ENCODE measurements at places on chromosomes 16 and 17.

DNA sequence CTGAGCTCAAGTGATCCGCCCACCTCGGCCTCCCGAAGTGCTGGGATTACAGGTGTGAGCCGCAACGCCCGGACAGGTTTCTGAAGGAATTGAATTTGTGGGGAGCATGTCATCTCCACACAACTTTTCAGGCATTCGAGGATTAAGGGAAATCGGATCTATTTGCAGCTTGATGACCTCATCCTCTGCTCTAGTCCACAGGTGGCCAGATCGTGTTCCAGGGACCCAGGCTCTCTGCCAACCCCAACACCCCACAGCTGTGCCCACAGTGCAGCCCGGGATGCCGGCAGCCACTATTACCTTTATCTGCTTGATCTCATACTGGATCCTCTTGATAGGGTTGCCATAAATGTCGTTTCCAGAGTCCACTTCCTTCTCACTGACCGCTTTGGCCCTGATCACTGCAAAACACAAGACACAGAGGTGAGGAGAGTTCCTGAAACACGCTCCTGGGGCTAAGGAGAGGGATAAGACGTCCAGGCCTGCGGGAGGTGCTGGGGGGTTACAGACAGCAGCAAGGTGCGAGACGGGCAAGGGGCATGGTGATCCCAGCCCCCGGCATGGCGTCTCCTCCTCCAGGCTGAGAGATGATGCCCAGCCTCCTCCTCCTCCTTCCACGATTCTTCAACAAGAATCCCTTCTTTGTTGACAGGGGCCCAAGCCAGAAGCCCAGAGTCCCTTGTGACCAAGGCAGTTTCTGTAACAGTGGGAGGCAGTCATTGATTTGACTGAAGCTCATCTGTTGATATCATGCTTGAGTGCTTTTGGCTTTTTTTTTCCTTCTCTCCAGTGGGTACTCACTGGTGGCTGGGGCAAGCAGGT, 29.3 kb downstream of the CEP295NL start:
- no peak overlapping the region for H3K4me3 ChIP-seq
- peaks cover 48% of the 10 kb centered on the region for H3K36me3 ChIP-seq
- no peaks in the 10 kb centered on the region for H3K27me3 ChIP-seq
- peak overlapping the region; percentile 84 for H3K27ac ChIP-seq
- no peak for DNase-seq
- H3K4me1 ChIP-seq, result peaks cover 48% of the 10 kb centered on the region

GRCh38 chr16:78639775-78640174, 540.3 kb downstream of the WWOX start:
- no peak overlapping the region for H3K4me3 ChIP-seq
- H3K27ac ChIP-seq, result no peak overlapping the region
- no peak for DNase-seq
- no peaks in the 10 kb centered on the region for H3K27me3 ChIP-seq
- no peaks in the 10 kb centered on the region for H3K4me1 ChIP-seq
- H3K36me3 ChIP-seq, result no peaks in the 10 kb centered on the region

DNA sequence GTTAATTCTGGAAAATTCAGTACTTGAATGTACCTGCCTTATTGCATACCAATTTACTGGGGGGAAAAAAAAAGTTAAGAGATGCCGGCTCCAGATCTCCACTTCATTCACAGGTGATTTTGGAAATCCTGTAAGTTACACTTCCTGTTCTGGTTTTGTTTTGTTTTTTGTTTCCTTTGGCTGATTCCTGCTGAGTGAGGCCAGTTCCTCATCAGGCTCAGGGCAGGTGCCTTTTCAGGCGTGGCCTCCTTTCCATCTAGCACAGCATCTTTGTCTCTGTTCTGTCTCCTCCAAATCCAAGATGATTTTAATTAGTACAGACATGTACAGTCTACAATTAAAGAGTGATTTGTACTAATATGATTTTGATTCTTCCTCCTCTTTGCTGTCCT, 19.2 kb downstream of the CYB561 start:
- H3K4me3 ChIP-seq, result no peak overlapping the region
- H3K27me3 ChIP-seq, result no peaks in the 10 kb centered on the region
- DNase-seq, result no peak
- no peak overlapping the region for H3K27ac ChIP-seq

DNA sequence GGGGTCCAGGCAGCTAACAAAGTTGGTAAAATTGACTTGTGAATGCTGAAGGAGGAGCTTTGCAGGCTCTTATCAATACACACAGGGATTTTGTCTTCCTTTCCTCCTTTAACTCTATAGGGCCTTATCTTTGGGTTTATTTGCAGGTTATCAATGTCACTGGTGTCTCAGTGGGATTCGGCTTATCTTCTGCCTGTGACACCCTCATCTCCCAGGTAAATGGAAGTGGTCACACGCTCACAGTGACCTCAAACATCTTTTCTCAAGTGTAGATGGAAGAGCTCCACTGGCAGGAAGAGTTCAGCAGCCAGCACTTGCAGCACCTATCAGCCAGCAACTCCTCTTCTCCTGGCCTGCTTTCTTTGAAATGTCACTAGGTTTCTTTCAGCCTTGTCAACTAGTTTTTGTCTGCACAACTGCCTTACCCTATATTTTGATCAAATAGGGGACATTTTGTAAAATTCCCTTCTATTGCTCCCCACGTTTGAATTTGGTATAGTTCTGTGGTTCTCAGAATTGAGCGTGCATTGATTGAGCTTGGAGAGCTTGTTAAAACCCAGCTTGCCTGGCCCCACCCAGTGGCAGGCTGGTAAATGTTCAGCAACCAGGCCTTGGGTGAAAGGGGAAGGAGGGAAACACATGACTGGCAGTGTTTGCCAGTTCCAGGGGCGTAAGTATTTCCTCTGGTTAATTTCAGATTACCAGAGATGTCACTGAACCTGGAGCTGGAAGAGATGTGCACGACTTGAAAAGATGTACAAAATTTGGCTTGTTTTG, 12.8 kb downstream of the SLC47A1 start:
- H3K27ac ChIP-seq, result no peak overlapping the region
- no peaks in the 10 kb centered on the region for H3K4me1 ChIP-seq
- no peaks in the 10 kb centered on the region for H3K36me3 ChIP-seq
- no peak for DNase-seq
- H3K4me3 ChIP-seq, result no peak overlapping the region

DNA sequence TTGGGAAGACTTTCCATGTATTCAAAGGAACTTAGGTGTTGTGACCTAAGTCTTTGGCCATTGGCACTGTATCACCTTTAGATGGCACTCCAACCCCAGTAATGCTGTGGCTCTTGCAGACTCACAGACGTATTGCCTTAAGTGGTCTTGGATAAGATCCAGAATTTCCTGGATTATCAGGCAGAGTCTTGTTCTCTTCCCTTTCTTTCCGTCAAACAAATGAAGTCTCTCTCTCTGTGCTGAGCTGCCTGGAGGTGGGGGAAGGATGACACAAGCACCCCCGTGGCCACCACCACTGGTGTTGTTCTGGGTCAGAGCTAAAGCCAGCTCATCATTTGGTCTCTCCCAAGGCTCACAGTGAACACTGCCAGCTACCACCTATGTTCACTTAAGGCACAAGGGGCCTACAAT, 789.9 kb upstream of the KIF2B start:
- H3K27ac ChIP-seq, result no peak overlapping the region
- no peaks in the 10 kb centered on the region for H3K27me3 ChIP-seq
- no peak overlapping the region for H3K4me3 ChIP-seq
- H3K4me1 ChIP-seq, result no peaks in the 10 kb centered on the region

DNA sequence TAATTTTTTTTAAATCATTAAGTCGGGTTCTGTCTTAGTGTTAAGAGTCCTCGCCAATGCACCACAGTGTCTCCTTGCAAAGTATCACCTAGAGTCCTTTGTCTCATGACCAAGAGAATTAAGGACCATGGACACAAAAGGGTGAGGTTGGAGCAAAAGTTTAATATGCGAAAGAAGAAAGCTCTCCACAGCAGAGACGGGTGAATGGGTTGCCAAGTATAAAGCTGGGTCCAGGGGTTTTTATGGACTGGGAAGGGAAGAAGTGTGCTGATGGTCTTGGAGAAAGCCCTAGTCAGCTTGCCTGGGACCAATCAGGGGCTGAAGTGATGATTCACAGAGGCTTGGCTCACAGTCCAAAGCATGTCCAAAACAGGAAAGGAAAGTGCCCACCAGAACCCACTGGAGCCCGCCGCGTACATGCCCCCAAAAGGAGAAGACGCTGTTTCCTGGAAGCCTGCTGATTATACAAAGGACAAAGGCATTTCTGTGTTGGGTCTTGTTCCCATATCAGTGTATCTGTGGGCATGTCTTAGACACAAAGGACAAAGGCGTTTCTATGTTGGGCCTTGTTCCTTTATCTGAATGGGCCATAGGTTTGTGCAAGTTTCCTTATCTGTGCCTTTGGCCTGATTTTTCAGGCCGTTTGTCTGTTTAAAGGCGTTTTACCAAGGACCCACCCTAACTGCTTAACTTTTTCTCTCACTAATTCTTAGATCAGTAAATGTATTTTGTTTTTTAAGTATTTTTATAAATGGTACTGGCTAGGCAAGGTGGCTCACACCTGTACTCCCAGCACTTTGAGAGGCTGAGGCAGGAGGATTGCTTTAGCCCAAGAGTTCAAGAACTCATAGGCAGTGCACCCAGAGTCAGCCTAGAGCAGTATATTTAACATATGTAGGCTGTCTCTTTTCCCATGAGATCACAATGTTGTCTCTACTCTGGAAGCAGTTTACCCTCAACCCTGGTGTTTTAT, 28.7 kb upstream of the ATF7IP2 start:
- H3K4me3 ChIP-seq, result no peak overlapping the region
- no peak overlapping the region for H3K27ac ChIP-seq
- no peak for DNase-seq

DNA sequence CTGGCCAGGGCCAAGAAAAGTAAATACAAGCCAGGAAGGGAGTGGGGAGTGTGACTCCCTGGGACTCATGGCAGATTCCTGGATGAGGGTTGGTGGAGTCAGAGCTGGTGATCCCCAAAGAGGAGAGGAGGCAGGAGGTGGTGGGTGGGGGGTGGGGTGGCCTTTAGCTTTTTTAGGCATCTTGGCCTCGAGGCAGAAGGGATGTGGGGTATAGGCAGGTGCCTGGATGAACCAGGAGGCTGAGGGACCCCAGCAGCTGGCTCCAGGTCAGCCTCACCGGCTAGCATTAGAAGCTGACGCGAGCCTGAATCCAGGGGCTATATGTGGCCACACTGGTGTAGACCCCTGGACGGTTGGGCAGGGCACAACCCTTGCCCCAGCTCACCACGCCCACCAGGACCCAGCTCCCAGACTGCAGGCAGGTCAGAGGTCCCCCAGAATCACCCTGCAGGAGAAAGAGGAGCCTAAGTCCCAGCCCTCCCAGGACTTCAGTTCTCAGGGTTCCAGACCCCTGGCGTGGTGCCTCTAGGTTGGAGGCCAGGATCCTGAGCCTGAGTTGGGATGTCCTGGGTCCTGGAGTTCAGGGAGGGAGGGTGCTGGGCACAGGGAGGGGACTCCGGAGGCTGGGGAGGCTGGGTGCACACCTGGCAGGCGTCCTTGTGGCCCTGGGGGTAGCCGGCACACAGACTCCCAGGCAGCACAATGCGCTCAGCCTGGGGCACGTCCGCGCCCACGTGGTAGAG, 2.8 kb downstream of the PRSS33 start:
- no peak overlapping the region for H3K27ac ChIP-seq
- peaks cover 33% of the 10 kb centered on the region for H3K27me3 ChIP-seq
- no peaks in the 10 kb centered on the region for H3K36me3 ChIP-seq
- peaks cover 6% of the 10 kb centered on the region for H3K4me1 ChIP-seq
- no peak for DNase-seq

DNA sequence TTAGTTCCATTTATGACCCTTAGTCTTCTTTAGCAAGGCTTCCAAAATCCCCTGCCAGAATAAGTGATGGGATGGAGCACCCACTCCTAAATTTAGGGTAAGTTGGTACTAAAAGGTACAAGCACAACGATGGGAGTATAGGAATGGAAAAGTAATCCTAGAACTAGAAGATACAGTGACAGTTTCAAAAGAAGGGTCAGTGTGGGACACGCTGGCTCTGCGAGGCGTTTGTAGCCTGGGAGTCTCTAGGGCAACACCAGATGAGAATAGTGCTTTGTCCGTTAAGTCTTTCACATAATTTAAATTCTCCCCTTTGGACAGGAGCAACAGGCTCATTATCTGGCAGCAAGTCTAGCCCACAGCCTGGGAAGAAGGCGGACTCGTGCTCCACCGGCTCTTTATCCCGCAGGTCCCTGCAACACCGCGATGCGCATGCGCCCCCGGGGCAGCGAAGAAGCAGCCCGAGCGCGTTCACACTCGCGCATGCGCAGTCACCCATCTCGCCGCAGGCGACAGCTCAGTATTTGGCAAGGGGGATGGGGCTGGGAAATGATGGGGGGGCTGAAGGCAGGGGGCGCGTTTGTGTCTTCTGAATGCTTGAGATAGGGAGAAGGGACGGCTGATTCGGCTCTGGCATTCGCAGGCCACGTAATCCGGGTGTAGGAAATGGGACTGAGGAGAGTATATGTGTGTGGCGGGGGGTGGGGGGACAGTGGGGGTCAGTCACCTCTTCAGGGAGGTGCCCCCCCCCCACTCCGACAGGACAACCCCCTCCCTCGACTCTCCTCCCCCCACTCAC, 564 bp downstream of the SPOP start:
- H3K4me1 ChIP-seq, result peaks cover 54% of the 10 kb centered on the region
- H3K36me3 ChIP-seq, result no peaks in the 10 kb centered on the region
- H3K27ac ChIP-seq, result peak overlapping the region; percentile 99
- peak; percentile 98 for DNase-seq
- peak overlapping the region; percentile 78 for H3K4me3 ChIP-seq

- H3K4me1 ChIP-seq, result peaks cover 11% of the 10 kb centered on the region
- H3K27ac ChIP-seq, result peak overlapping the region; percentile 3
- H3K36me3 ChIP-seq, result peaks cover 72% of the 10 kb centered on the region
- no peak for DNase-seq
These were observed 11.2 kb downstream of the PAM16 start for GRCh38 chr16:4339909-4340308.

- no peaks in the 10 kb centered on the region for H3K4me1 ChIP-seq
- H3K27me3 ChIP-seq, result no peaks in the 10 kb centered on the region
- no peak for DNase-seq
- H3K36me3 ChIP-seq, result peaks cover 37% of the 10 kb centered on the region
- no peak overlapping the region for H3K27ac ChIP-seq
These were observed 35.1 kb downstream of the PMM2 start for GRCh38 chr16:8832717-8833105.

DNA sequence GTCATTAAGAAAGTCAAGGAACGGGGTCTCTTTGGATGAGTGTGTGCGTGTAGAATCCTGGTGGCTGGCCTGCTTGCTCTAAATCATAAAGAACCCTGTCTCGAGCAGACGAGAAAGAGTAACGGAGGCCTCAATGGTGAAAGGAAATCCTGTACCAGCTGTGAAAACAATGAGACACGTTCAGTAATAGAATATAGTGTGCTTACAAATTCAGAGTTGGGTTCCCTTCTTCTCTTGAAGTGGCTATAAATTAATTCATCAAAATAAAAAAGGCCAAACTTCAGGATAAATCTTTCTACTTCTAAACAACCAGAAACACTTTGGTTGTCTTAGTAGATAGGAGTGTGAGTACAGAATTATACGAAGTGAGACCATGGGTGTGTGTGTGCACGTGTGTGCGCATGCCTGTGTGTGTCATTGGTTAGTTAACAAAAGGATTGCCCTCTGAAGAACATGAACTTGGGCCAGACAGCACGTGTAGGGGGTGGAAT, 48.5 kb downstream of the WWOX start:
- peak; percentile 17 for DNase-seq
- H3K4me3 ChIP-seq, result no peak overlapping the region
- no peaks in the 10 kb centered on the region for H3K27me3 ChIP-seq
- H3K36me3 ChIP-seq, result no peaks in the 10 kb centered on the region

Measured in esophagus muscularis mucosa (tissue), 4 donors.